ENCODE measurements at places on chromosomes 1 and 21.

GRCh38 chr21:45460611-45461368 is 55.8 kb downstream of the COL18A1 start:
- DNase-seq: no peak

- no peak for DNase-seq
These were observed 114.9 kb downstream of the VPS13D start for GRCh38 chr1:12344596-12345349.

DNA sequence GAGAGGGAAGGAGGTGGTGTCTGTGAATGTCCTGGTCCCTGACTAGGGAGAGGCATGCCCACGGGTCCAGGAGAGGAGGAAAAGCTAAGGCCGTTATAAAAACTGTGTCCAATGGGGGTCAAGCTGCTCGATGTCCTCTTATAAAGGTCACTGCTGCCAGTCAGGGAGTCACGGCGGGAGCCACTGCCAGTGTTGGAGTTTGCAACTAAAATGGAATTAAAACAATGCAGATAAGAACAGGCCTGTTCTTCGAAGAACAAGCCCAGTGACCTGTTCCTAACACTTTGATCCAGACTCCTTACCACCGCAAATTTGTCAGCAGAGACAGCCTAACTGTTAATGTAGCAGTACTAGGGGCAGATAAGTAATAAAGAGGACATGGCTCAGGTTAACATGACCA is 56.1 kb upstream of the SDC3 start:
- DNase-seq: no peak

DNA sequence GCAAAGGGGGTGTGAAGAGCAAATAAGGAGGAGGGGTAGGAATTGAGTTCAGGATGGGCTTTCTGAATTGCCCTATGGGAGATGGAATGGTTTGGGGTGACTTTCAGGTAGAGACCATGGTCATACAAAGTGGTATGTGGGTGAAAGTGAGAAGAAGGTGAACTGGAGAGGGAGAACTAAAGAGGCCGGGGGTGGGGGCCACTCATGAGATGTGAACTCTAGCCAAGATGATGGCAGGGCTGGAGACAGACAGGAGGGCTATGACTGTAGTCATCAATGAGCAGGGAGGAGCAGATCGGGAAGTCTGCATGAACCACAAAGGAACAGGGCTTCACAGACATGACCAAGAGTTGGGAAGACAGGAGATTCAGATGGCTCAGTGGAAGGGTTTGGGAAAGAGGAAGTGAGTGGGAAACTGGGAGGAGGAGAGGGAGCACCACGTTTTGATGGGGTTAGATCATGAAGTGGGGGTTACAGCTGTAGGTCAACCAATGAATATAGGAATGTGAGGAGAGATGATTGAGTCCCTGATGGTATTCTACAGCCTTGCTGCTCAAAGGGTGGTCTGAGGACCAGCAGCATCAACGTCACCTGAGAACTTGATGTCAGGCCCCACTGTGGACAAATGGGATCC is 20.7 kb upstream of the LRRC8D start:
- no peak for DNase-seq

DNA sequence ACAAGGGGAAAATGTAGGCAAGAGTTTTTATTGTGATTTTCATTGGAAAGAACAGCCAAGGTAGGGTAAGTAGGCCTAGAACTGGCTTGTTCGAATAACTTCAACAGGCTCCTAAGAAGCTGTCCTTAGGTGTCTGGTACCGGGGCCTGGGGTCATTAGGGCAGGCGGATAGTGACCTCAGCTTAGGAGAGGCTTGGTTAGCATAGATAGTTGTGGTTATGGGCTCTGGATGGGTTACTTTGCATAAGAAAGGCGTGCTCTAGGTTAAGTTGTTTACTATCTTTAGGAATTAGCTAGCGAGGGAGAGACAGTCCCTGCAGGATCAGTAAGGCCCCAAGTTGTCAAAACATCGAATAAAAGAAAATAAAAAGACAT is 20.7 kb upstream of the HPCAL4 start:
- DNase-seq: no peak

DNA sequence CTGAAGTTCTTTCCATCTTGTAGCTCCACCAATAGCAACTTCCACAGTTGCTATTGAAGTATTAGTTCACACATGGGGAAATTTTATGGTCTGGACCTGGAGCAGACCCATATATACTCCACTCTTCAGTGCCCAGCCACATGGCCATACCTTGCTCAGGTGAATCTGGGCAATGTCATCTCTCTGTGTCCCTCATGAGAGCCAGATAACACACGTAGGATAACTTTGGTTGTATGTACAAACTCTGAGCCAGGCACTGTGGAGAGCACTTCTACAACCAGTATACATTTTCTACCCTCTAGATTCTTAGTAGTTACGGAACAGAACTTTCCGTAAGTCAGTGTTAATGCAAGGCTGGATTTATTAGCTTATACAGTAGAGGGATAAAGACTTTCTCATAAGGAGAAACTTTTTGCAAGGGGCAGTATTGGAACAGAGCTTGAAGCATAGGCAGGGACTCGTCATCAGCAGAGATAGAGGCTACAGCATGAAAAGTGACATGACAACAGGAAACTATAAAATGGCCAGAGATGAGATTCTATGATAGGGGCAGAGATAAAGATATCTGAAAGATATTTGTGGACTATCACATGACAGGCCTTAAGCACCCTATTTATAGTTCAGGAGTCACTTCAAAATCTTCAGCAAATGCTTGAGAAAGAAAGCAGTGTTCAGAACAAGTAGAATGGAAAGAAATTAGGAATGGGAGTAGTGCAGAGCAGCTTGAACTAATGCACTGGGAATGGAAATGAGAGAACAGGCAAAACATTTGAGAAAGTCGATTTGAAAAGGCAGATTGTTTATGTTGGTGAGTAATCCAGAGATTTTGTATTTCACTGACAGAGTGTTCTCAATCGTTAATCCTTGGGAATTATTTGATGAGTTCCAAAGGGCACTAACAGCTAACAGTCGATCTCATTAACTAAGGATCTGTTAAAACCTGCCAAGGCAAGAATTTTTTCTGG is 481.8 kb downstream of the USP25 start:
- no peak for DNase-seq

DNA sequence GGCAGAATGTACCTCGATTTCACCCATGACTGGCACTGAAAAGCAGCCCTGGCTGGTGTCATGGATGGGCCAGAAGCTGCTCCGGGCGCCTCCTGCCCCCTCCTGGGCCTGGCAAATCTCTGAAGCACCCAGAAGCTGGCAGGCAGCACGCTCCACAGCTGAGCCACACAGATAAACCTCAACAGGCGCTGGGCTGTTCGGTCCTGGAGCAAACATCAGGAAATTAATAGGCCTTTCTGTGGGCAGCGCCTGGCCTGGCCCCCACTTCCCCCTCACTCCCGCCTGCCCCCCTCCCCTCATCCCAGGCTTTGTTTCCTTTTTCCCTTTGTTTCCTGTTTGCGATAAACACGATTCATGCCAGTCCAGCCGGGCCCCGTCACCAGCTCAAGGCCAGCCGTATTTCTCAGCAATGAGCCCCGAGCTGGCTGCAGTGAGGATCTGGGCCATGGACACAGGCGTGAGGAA is 20.1 kb upstream of the DISP3 start:
- no peak for DNase-seq

GRCh38 chr1:226887006-226887405 is 16.6 kb downstream of the PSEN2 start:
- no peak for DNase-seq

GRCh38 chr1:191851799-191852595 is 306.3 kb upstream of the RGS18 start:
- DNase-seq: no peak

DNA sequence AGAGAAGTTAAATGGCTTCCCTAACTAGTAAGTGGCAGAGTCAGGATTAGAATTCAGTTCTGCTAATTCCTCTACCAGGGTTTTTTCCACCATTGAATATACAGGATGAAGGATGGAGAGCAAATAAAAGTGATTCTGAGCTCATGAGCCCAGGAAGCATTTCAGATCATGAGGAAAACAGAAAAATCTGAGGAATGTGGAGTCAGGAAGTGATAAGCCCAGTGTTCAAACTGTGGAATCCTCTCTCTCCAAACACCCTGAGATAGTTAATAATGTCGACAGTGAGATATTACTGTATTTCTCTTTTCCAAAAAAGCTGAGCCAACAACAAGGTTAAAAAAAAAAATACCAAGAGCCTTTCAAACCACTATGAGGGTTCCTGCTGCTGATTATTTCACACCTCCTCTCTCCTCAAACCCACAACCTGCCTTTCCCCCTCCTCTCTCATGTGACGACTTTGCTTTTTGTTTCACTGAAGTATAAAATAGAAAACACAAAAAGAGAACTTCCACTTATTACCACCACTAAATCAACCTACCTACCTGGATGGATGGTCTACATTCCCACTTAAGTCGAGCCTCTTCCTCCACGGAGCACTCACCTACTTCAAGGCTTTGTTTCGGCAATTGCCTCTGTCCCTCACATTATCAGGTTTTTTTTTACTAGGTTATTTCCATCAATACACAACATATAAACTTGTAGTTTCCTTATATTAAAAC is 8.9 kb downstream of the SLAMF1 start:
- no peak for DNase-seq

- no peak for DNase-seq
These were observed 34.0 kb upstream of the SSX2IP start for GRCh38 chr1:84724128-84724860.

DNA sequence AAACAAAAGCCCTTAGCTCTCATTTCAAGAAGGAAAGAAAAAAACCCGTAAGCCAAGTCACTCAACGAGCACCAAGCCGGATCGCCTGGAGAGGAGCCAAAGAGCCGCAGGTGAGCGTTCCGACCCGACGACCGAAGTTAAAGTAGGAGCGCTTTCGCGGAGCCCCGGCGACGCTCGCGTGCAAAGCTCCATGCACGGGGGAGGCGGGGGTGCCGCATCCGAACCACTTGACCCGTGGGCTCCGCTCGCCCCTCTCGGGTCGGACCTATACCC is 382 bp downstream of the GPBP1L1 start:
- DNase-seq: peak; percentile 52

GRCh38 chr21:28608646-28609045 is 384.0 kb downstream of the LTN1 start:
- peak; percentile 17 for DNase-seq

DNA sequence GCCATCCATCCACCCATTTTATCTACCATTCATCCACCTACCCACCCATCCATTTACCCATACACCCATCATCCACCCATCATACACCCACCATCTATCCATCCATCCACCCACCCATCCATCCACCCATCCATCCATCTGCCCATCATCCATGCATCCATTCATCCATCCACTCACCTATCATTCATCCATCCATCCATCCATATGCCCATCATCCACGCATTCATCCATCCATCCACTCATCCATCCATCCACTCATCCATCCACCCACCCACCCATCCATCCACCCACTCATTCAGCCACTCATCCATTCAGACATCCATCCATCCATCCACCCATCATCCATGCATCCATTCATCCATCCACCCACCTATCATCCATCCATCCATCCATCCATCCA is 31.9 kb upstream of the UTS2 start:
- DNase-seq: no peak

- DNase-seq: no peak
These were observed 91.1 kb downstream of the SSBP3 start for GRCh38 chr1:54315099-54315498.

GRCh38 chr1:1125945-1126344 is 10.1 kb upstream of the C1orf159 start:
- DNase-seq: no peak

- DNase-seq: no peak
These were observed 20.6 kb downstream of the RUNX1 start for GRCh38 chr21:35028451-35028978.

DNA sequence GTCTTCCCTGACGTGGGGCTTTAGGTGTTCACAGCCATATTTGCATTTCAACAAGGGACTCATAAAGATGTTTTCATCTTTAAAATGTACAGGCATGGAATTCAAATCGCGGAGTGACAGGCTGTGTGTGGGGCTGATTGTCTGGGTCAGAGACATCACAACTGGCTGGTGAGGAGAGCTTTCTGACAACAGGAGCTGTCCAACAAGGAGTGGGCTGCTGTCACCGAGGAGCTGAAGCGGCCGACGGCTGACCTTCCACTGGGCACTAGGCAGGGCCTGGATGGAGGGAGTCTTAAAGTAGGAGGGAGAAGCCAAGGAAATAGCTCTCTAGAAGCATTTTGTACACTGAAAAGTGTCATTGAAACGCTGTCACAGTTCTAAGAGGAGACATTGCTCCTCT is 30.5 kb upstream of the SCMH1 start:
- DNase-seq: no peak

DNA sequence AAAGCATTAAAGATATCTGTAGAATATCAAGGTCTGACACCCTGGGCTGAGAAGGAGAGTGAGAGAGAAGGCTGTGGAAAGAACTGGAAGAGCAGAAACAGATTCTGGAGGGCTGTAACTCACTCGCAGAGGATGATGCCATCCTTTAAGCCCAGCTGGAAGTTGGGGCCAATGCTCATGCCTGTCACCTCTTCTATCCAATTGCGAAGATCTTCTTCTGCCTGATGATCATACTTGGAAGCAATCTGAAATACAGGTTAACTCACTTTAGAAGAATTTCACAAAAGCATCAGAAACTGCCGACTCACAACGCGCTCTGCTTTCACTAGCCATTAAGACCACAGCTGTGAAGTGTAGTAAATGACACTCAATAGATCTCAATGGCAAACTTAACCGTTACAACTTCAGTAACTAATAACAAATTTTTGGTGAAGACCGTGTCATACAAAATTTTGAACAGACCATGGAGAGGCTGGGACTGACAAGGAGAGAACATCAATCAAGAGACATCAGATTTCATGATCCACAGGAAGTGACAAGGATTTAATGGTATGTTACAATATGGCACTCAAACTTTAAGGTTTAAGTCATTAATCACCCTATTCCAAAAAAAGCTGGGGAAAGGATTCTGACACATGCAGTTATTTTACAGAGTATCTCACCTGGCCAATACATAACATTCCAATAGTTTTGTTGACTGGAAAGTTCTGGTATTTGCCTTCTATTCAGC is 23.5 kb downstream of the CNN3 start:
- no peak for DNase-seq

DNA sequence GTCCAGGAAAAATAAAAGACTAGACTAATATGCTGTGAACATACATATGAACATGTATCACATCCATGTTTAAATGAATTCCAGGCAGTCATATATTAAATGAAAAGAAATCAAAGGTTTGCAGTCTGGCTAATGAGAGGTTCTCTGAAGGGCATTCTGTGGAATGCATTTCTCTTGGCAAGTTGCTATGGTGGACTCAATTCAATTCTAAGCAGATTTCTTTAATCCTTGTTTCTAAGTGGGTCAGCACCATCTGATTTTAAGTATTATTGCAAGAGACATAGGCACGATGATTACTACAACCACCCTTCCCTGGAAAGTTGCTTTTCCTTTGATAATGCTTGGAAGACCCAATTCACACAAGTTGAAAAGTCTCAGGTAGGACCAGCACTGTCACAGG is 23.9 kb upstream of the ABCA4 start:
- DNase-seq: no peak

GRCh38 chr1:217135569-217135915 is 412.3 kb upstream of the ESRRG start:
- DNase-seq: no peak
